ENCODE measurements at places on chromosomes 2 and 18.

DNA sequence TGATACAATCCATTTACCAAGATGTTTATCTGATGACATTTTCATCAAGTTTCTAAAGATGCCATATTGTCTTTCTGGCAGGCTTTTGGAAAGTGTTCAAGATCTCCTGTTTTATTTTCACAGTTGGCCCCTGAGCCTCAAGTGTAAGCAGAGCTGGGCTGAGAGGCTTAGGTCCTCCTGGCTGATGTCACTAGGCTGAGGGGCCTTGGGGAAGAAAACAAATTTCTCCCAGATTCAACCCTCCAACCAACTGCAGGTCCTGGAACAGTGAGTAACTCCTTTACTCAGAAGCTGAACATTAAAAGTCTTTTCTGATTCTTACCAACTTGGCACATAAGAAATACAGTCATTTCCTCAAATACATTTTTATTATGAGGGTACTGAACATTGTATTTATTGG lies 14.9 kb upstream of the IL1RL1 start:
- DNase-seq = no peak

DNA sequence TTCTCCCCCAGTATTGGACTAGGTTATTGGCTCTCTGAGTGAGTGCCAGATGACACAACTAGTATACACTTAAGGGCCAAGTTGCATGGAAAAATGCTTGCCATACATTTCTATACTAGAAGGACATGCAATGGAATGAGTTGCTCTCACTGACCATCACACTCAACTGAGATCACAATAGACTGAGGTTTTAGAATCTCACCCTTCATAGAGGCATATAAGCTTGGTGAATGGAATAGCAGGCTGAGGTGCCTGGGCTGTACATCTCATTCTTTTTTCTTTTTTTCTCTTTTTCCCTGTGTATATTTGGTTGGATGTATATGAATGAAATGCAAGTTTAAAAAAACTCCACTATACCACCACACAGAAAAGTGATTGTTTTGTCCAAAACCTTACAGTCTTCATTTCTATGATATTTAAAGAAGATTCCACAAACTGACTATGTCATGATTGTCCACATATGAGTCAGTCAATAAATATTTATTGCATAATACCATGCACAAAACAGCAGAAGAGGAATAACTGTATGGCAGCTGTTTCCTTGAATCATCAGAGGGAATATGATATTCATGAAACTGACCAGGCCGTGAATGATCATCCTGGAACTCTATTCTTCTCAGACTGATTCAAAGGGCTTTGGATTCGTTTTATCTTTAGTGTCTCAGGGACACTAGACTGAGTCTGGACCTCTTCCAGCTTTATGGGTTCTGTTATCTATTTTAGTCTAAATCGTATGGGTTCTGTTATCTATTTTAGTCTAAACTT lies 122.6 kb upstream of the STK17B start:
- no peak for DNase-seq

DNA sequence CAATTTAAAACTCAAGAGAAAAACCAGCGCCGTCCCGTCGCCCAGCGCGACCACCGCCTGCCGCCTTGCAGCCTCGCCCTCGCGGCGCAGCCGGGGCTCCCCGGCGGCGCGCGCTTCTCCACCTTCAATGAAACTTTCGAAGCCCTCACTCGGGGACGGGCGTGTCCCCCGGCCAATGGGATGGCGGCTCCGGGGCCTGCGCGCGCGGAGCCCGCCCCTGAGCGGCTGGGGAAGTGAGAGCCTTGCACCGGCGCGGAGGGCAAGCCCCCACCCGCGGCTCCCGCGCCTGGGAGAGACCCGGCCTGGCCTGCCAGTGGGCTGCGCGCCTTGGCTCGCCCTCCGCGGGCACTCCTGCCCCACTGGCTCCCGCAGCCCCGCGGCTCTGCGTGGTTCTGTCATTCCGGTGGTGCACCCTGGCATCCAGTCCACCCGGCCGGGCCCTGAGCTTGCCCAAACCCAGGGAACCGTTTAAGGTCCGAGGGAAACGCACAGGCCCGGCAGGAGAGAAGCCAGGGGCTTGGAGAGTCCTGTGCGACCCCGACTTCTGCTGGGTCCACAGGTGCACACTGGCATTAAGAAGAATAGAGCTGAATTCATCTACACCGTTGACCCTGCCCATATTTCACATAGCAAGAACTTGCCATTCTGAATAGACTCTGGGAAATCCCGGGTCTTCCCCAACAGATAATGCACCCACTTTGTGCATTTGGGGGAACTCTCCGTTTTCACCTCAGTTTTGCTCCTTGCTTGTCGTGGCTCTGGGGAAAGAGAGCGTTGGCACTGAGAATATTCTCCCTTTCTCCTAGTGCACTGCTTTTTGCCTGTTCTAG lies at the start of gene PIEZO2:
PIEZO2 (minus strand) TSS at position 129 of the 830 bp plus-strand sequence. CDS start 981 bp downstream, outside the sequence.
- DNase-seq = peak; percentile 82

GRCh38 chr2:207791579-207792243 lies 22.0 kb upstream of the FZD5 start:
- no peak for DNase-seq

DNA sequence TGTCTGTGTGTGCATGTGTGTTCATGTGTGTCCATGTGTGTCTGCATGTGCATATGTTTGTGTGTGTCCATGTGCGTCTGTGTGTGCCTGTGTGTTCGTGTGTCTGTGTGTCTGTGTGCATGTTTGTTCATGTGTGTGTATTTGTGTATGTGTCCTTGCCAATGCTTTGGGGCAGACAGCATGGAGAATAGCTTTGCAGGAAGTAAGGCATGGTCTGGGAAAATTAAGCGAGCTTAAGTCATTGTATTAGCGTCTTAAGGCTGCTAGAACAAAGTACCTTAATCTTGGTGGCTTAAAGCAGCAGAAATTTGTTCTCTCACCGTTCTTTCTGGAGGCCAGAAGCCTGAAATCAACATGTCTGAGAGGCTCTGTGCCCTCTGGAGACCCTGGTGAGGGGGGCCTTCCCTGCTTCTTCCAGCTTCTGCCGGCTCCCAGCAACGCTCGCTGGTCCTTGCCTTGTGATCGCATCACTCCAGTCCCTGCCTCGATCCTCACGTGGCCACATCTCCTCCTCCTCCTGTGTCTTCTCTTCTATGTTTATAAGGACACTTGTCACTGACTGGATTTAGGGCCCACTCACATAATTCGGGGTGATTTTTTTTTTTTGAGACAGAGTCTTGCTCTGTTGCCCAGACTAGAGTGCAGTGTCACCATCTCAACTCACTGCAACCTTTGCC lies 3.8 kb downstream of the NEU2 start:
- no peak for DNase-seq

GRCh38 chr18:34322365-34323289 lies 97.9 kb upstream of the NOL4 start:
- DNase-seq = peak; percentile 81

DNA sequence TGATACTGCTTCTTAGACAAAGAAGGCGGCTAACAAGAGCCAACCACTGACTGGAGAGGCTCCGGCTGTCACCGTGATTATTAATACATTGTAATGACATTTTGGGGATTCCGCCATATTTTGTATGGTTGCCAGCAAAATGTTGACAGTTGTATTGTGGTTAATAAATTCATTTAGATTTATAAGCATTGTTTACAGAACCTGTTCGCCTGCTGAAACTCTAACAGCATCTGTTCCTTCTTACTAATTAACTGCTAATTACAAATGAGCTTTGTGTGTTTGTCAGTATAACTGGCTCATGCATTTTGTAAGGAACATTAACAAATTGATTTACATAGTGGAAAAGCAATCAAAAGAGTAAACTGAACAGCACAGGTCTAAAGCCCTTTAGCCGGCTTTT lies 332.4 kb downstream of the GBX2 start:
- no peak for DNase-seq

- DNase-seq = peak; percentile 18
Measured at GRCh38 chr2:173076581-173077345, 1.1 kb downstream of the MAP3K20 start.

GRCh38 chr18:65711493-65711892 lies 39.3 kb upstream of the CDH7 start:
- no peak for DNase-seq

DNA sequence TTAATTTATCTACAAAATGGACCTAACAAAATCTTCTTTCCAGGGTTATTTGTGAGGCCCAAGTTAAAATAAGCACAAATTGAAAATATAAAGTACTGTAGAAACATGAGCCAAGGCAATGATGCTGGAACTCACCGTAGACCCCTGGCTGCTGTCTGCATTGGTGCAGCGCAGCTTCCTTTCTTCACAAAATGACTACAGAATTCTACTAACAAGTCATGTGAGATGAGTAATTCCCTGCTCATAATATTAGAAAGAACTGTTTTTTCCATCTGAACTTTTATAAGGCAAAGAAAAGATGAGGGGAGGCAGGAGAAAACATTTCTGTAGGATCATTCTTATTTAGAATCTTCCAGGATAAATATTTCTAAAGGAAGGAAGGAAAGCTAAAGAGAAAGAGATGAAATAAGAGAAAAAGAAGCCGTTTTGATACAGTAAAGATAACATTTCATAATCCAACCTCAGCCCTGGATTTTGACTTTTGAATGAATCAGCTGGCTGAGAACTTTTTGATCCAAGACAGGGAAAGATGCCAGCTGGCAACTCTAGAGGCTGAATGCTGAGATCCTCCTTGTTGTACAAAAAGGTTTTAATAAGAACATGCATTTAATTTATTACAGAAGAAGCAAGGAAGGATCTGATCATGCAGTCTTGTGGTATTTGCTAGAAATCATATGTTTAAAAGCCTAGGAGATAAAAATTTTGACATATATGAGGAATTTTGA lies 183.9 kb upstream of the KLHL14 start:
- DNase-seq = no peak

DNA sequence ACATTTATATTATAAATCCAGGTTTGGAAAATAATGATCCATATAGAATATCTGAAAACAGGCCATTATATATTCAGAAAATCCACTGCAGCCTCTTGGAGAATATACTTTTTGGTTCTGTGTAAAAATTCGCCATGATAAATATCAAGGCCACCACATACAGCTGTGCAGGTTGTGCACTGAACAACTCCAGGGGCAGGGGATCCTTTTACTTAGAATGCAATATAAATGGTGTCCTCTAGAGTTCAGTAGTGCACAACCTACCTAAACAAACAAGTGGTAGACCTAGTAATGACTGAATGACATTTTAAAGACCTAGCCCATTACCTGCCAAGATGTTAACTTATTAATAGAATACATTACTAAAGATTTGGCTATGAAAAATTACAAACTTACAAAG lies 22.4 kb downstream of the MOGAT1 start:
- DNase-seq = no peak

DNA sequence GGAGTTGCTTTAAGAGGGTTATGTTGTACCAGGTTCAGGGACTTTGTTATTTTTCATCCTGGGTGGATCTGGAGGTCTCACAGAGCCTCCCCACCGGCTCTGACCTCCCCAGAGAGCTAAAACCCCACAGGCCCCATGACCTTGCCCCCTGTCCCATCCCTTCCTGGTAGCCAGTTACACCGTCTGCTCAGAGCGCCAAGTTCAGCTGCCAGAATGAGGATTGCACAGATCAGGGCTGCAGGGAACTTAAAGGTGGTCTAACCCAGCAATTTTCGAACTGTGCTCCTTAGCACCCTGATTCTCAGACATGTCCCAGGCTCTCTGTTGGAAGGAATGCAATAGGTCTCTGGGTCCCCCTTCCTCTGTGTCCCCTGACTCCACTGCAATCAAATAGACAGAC lies 32.1 kb downstream of the ATOH8 start:
- DNase-seq = no peak

DNA sequence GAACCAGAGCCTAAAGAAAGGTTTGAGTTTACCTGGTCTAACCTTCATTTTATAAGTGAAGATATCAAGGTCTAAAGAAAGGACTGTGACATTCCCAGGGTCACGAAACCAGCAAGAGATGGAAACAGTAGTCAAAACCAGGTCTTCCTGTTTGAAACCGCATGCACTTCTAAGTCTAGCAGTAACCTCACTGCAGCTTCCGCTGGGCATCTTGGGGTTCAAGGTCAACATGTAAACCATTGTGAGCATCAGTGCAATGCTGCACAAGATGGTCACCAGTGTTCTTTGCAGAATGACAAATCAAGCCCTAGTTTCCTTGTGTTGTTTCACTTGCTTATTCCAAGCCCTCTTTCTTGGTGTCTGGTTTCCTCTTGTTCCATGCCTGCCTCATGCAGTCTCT lies 292.9 kb upstream of the MEX3C start:
- DNase-seq = no peak

- no peak for DNase-seq
Measured at GRCh38 chr18:58635891-58636290, 7.0 kb upstream of the ALPK2 start.

DNA sequence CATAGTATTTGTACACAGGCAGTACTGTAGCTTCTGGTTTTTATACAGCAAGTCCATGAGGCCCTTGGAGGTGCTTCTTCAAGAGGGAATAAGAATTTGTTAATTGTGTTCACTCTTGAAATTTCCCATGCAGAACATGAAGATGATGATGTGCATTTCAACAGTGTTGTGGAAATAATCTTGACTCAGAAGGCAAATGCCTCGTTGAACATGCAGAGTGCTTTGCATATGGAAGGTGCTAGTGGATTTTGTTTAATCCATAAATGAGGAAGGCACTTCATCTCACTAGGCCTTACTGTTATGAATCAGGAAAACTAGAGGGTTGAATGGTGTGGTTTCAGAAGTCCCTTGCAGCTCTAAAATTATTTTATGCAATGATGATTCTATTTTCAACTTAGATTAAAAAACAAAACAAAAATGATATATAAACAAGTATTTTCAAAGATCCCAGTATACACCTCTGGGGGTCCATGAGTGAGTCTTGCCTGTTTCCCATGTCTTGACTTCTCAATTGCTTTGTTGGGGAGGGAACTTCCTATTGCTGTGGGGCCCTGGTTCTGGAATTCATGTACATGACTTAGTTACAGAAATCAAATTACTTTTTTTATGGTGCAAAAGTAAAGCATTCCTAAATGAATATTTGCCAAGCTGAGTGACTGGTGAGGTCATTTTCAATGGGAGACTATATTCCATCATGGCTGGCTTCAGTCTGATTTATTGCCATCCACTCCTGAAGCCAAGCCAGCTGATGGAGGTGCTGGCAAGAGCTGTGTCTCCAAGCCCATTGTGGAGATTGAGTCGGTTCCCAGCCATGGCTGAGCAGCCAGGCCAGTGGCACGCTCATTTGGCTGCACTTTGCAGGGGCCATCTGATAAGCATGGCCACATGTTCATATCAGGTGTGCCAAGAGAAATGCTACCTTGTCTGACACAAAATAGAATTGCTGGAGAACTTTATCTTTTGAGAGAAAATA lies 56.5 kb downstream of the MGAT5 start:
- DNase-seq = no peak

DNA sequence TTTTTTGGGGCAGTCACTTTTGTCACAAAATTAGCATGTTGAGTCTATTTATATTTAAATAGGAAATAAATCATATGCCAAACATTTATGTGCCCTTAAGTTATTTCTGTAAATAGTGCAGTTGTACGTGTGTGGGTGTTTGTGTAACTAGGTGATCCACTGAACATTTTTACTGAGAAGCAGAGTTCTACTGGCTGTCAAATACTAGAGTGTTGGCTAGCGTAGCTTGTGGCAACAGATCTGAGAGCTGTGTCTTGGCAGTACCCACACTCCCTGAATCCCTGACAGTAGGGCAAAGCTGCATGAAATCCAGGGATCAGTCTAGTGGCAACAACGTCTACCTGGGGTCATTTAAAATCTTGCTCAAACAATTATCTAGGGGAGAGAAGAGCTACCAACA lies 273.1 kb upstream of the SLC8A1 start:
- DNase-seq = no peak

- peak; percentile 44 for DNase-seq
Measured at GRCh38 chr2:156466739-156467405, 30.7 kb downstream of the GPD2 start.

Data from head of caudate nucleus (tissue), 42 donors.